RWPE1 (cell line): ENCODE measurements at places on chromosomes 6 and 20.

DNA sequence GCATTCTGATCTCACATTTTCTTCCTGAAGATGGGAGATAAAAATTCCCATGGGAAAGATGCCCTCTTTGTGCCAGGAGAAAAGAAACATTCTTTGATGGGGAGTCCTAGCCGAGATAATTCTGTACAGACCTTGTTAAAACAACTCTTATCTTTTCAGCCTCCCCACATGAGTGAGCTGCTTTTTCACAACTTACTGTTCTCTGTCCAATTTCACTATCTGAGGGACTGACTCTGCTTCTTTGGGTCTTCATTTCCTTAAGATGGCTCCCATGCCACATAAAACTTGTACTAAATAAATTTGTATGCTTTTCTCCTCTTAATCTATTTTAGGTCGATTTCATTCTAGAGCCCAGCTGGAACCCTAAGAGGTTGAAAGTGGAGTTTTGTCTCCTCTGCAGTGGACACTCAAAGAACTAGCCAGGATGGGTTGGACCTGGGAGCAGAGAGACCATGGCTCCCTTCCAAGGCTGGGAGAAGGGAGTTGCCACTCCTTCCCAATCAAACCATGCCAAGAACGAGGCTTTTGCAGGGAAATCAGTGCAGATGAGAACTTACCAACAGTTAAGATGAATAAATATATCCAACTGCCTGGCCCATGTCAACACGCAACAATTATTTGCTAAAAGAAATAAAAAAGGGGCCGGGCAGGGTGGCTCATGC is 285.8 kb upstream of the SULF2 start:
- DNase-seq = no peak

GRCh38 chr6:125831659-125832058 is 40.9 kb downstream of the NCOA7 start:
- DNase-seq = no peak

GRCh38 chr6:93751969-93752368 is 332.6 kb upstream of the EPHA7 start:
- DNase-seq = no peak

GRCh38 chr6:129852257-129852858 is 8.8 kb downstream of the TMEM244 start:
- DNase-seq = no peak
